Upper lobe of left lung (tissue), 6 donors: ENCODE measurements at places on chromosomes 16 and 17. TPM values are rescaled to one million over a fixed set of nuclear protein-coding genes. Genes with fewer than 3 reads are reported as not detected.

CDC6 gene
- total RNA-seq, result 2.6 TPM

KRTAP4-3 gene
- not detected for total RNA-seq

ANKFN1 gene
- total RNA-seq, result 2.9 TPM

ABCA10 gene
- total RNA-seq, result 4.4 TPM

CD79B gene
- total RNA-seq, result 1.0 TPM

ZNF597 gene
- total RNA-seq, result 7.7 TPM

IL21R gene
- 10.1 TPM for total RNA-seq

MYH1 gene
- total RNA-seq, result 0.06 TPM

DNA sequence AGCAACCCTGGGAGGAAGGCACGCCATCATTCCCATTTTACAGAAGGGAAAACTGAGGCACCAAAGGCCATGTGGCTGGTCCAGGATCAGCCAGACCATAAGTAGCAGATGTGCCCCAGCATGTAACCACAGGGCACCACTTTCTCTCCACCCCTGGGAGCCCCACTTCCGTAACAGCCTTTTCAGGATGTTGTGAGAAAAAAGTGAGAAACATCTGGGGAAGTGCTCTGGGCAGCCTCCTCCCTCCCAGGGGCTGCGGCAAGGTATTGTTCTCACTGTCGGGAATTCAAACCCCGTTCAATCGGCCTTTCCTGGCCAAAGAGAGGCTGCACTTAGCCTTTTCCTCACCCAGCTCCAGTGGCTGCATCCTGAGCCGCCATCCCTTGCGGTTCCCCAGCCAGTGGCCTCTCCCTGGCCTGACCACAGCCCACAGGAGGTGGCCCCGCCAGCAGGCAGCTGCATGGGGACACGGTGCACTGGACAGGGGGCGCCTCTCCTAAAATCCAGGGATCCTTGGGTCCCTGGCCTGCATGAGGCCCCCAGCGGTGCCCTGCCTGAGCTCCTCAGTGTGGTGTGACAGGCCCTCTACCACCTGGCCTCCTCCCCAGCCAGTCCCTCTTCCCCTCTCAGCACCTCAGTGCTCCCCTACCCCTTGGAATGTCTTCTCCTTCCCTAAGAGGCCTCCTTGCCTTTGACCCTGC is 5.7 kb upstream of the CDH5 start:
- peak overlapping the region; percentile 68 for H3K27ac ChIP-seq
- no peak overlapping the region for H3K4me3 ChIP-seq
- H3K4me1 ChIP-seq, result peaks cover 57% of the 10 kb centered on the region
- no peaks in the 10 kb centered on the region for H3K27me3 ChIP-seq

GRCh38 chr16:59047114-59047513 is 313.0 kb upstream of the GOT2 start:
- H3K27me3 ChIP-seq, result no peaks in the 10 kb centered on the region
- no peaks in the 10 kb centered on the region for H3K36me3 ChIP-seq
- no peak overlapping the region for H3K27ac ChIP-seq
- no peak for DNase-seq
- H3K4me3 ChIP-seq, result no peak overlapping the region

DNA sequence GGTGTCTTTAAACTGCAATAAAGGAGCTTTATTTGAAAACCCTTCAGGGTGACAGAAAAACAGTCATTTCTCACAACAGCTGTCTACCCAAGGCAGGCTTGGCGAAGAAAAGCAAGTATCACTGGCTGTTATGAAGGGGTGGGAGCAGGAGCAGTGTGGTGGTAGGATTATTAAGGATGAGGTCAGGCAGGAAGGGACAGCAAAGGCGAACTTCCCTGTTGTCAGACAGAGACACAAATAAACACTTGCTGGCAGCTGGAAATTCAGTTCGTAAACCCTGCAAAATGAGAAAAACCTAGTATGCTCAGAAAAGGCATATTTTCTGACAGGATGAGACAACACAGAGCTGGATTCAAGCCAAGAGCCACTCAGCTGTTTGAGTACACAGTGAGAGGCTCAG is 416.3 kb upstream of the CDH5 start:
- no peak overlapping the region for H3K27ac ChIP-seq
- no peaks in the 10 kb centered on the region for H3K36me3 ChIP-seq
- no peaks in the 10 kb centered on the region for H3K27me3 ChIP-seq
- DNase-seq, result no peak

- no peak for DNase-seq
- H3K27ac ChIP-seq, result no peak overlapping the region
- H3K36me3 ChIP-seq, result no peaks in the 10 kb centered on the region
- H3K4me1 ChIP-seq, result no peaks in the 10 kb centered on the region
- no peak overlapping the region for H3K4me3 ChIP-seq
Observed at GRCh38 chr16:85185303-85186100, 73.2 kb upstream of the CIBAR2 start.

GRCh38 chr17:21249920-21250703 is 3.1 kb downstream of the NATD1 start:
- H3K27me3 ChIP-seq, result no peaks in the 10 kb centered on the region
- no peaks in the 10 kb centered on the region for H3K36me3 ChIP-seq
- no peak overlapping the region for H3K27ac ChIP-seq
- H3K4me3 ChIP-seq, result no peak overlapping the region
- H3K4me1 ChIP-seq, result peaks cover 33% of the 10 kb centered on the region

DNA sequence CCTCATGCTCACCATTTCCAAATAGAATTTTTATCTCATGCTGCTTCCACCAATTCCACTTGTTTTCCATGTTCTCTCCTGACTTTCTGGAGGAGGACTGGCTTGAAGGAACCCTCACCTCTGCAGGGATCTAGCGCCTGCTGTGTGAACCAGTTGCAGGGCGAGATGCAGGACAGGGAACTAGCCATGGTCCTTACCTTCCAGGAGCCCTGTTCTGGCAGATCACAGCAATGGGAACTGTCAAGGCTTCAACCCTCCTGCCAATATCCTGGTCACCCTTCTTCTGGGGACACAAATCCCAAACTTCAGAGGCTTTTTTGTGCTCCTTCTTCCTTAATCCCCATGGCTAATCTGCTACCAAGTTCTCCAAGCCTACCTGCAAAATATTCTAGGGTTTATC is 60.4 kb upstream of the MMP2 start:
- H3K4me3 ChIP-seq, result no peak overlapping the region
- H3K4me1 ChIP-seq, result no peaks in the 10 kb centered on the region
- H3K27me3 ChIP-seq, result no peaks in the 10 kb centered on the region
- DNase-seq, result no peak
